ENCODE measurements at places on chromosomes 16 and 17.
A peak's percentile ranks its signal among the peaks of the same experiment; 100 is the strongest.

DNA sequence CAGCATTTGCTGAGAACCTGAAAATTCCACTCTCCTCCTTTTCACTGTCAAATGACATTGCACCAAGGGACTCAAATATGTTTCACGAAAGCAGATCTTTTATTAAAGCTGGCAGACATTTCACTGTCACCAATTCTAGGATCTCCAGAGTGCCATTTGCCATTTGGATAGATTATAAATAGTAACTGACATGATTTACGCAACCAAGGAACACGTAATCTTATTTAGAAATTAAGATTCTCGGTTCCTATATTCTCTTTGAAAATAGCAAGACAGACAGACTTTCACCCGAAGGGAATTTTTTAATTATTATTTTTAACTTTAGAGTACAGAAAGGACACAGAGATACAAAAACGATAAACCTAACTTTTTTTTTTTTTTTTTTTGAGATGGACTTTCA, 49.6 kb downstream of the ANKFY1 start:
- peak; percentile 78 for DNase-seq

DNA sequence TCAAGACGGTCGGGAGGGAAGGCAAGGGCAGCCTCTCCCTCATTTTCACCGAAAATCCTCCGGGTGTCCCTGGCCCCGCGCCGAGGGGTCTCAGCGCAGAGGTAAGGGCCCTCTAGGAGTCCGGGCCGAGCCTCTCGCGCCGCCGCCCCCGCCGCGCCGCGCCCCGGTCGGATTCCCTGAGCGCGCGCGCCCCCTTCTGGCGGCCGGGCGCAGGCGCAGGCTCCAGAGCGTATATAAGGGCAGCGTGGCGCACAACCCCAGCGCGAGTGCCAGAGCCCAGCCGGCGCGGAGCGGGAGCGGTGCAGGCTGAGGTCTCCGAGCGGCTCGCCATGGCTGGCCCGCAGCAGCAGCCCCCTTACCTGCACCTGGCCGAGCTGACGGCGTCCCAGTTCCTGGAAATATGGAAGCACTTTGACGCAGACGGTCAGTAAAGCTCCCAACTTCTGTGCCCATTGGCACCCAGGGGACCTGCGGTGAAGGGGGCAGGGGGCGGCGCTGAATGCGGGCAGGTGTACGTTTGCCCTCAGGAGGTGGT, at the start of gene CALB2:
TSS of gene CALB2 (plus strand) at position 260 of the 535 bp plus-strand sequence. CDS start at position 330, 70 bp downstream.
- peak; percentile 82 for DNase-seq

GRCh38 chr17:48030531-48030930, 7.1 kb downstream of the COPZ2 start:
- no peak for DNase-seq

- DNase-seq, result no peak
These were observed 31.3 kb downstream of the ZCCHC14 start for GRCh38 chr16:87461466-87461991.

DNA sequence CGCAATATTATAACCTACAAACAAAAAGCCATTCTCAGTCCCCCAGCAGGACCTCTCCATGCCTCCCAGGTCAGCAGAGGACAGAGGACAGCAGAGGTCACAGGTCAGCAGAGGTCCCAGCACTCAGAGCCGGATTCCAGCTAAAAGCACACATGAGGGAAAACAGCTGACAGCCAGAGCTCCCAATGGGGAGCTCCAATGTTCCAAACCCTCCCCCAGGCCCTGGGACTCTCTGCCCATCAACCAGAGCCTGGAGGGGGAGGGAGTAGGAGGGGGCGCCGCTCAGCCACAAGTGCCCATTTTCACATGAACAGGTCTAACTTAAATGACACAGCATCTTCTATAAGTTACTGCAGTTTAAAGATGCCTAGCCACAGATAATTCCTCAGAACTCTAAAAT, 77.5 kb downstream of the ANKRD11 start:
- no peak for DNase-seq

DNA sequence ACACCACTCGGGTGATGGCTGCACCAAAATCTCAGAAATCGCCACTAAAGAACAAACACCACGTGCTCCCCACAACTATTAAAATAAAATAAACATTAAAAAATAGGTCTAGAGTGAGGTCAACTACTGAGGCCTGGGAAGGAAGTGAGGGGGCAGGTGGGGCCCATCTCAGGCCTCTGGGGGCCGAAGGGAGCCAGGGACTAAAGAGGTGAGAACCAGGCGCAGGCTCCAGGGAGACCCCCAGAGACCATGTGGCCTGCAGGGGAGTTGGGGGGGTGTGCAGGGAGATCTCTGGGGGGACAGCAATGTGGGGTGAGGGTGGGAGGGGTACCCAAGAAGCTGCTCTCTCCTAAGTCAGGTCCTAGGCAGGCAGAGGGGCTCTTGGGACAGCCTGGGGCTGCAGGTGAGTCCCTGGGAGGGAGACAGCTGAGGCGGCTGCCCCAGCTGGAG, 111.3 kb upstream of the SMURF2 start:
- no peak for DNase-seq

- DNase-seq, result peak; percentile 90
These were observed 16.3 kb upstream of the AURKB start for GRCh38 chr17:8226536-8227237.

DNA sequence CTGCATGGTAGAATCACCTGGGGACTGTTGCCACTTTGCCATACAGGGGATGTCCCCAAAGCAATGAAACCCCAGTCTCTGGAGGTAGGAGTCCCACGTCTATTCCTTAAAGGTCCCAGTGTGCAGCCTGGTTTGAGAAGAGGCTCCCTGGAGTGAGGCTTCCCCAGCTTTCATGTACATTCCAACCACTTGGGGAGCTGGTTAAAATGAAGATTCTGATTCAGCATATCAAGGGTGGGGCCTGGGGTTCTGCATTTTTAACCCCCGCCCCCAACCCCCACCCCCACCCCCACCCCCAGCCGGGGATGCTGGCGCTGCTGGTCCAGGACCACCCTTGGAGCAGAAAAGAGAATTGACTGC, 241.2 kb downstream of the FOXL1 start:
- DNase-seq, result no peak

GRCh38 chr17:60641810-60642220, 35.8 kb upstream of the BCAS3 start:
- DNase-seq, result peak; percentile 87

GRCh38 chr16:88853325-88853941, 3.3 kb downstream of the GALNS start:
- peak; percentile 85 for DNase-seq

DNA sequence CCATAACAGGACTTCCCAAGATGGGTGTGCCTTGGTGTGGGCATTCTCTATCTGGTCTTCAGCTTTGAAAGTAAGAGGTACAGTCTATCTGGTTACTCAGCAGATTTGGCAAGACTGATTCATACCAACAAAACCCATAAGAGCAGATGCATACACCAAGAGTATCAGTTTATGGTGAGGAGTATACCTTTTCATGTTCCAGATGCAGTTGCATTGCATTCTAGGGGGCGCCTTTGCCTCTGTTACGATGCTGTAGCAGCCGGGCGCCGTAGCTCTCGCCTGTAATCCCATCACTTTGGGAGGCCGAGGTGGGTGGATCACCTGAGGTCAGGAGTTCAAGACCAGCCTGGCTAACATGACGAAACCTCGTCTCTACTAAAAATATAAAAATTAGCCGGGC, 31.1 kb upstream of the CARMIL2 start:
- DNase-seq, result no peak

GRCh38 chr16:29745121-29745852, 503 bp downstream of the C16orf54 start:
- DNase-seq, result peak; percentile 75

DNA sequence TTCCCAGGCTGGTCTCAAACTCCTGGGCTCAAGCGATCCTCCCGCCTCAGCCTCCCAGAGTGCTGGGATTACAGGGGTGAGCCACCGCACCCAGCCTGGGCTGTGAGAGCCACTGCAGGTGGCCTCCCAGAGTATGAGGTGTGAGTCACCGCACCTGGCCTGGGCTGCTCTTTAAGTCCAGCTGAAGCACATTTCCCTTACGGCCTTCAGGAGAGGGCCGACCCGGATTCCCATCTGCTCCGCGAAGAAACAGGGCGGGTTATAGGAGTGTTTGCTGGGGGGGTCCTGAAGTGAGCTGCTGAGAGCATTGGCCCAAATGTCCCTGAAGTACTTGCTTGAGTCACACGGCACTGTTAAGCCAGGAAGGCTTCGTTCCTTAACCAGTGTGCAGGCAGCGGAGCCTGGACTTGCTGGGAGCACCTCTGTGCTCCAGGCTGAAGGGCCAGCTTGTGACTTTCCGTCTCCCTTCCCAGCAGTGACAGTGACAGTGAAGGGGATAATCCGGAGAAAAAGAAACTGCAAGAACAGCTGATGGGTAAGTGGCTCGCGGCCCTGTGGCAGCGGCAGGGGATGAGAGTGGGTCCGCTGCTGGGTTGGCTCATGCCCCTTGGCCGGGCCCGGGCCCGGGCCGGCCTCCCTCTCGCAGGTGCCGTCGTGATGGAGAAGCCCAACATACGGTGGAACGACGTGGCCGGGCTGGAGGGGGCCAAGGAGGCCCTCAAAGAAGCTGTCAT, 7.2 kb downstream of the VPS4A start:
- DNase-seq, result no peak

DNA sequence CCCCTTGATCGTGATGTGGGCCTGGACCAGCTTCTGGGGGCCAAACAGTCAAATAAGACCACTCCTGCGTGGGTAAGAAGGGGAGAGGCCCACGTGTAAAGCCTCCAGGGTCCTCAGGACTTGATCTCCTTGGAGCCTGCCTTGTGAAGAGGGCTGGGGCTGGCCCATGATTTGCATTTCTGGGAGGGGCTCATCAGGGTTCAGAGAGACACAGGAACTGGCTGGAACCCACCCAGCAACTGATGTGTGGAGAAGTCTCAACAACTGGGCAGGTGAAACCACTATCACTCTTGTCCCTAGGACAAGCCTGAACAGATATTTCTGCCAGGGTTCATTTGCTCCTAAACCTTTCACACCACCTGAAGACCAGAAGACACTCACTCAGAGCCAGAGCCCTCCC, 214.7 kb downstream of the ZNF423 start:
- DNase-seq, result no peak

GRCh38 chr17:17060001-17060922, 18.0 kb downstream of the MPRIP start:
- no peak for DNase-seq

DNA sequence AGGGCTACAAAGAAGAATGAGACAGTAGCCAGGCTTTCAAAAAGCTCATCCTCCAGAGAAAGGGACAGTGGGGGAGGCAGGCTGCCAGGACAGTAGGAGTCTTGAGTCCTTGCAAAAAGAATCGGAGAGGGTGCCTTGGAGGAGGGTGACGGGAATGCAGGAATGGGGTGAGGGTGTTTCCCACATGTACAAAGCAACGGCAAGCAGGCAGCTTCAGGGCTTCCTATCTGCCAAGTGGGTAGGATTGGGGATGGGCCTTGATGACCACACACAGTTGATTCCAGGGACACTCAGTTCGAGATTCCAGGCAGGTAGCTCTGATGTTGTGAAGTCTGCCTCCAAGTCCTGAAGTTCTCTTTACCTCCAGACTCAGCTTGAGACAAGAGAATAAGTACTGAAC, 54.4 kb downstream of the C17orf67 start:
- no peak for DNase-seq

DNA sequence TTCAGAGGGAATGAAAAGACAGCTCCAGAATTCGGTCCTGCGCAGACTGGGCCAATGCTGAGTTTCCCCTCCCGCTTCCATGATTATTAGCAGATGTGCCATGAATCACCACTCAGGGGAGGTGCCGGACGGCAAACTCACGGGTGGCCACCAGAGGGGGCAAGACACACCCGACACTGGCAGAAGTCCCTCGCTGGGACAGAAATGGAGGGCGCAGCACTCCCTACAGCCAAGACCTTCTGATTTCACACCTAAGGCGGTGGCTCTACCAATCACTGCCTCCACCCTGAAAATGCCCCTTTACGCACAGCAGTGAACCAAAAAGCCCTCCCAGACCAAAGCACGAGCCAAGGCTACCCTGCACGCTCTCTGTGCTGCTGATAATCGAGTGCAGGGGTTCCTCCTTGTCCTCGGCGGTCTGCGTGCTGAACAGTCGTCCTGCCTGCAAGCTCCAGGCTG, 26.8 kb downstream of the TRAP1 start:
- DNase-seq, result peak; percentile 86

DNA sequence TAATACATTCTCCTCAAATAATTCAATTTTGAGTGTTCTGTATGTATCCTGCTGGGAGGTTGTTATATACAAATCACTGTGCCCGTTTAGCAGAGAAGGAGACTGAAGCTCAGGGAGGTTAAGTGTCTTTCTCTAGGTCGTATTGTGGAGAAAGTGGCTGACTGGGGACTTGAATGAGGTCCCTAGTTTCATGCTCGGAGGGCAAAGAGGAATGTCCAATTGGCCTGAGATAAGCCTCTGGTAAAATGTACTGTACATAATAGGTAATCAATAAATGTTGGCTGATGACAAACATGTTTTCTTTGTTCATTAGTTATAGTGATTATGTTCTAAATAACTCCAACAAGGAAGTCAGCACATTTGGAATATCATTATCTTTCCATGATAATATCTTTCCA, 442.6 kb downstream of the UTP18 start:
- no peak for DNase-seq

DNA sequence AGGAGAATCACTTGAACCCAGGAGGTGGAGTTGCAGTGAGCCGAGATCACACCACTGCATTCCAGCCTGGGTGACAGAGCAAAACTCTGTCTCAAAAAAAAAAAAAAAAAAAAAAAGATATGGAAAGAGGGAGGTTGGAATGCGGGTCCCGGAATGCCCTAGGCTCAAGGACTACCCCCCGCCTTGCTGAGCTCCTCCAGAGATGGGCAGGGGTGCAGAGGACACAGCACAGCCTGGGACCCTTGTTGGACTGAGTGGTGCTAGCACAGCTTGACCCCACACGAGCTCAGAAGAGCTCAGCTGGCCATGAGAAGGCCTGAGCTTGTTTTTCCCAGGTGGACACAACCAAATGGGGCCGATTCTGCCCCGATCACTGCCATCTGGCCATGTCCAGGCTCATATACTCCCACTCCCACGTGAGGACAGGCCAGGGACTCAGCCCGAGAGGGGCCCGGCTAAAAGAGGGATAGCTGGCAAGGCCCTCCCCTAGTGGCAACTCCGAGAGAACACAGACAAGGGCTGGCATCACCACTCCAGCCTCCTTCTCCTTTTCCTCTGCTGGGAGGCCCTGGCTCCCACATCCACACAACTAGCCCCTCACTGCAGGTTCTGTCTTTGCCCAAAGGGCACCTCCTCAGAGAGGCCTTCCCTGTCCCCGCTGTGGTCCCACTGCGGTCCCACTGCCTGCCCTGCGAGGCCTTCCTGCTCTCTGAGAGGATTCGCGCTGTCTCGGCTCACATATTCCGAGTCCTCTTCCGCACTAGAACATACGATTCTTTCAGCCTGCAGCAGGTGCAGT, 11.0 kb downstream of the SGCA start:
- DNase-seq, result no peak

DNA sequence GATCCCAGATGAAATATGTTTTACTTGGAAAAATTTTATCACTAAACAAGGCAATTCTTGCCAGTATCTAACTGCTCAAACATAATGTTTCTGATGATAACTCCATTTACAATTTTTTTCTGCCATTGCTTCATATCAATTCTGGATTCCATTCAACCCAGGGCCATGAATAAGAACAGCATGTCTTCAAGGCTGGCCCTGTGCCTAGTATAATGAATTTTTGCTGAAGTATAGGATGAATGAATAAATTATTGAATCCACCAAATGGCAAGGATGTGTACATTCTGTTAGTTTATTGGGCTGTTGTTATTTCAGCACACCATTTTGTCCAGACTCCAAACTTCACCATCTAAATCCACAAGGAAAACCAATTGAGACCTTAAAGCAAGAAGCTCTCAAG, 414.7 kb downstream of the HS3ST3B1 start:
- no peak for DNase-seq

- no peak for DNase-seq
These were observed 4.8 kb downstream of the ATP1B2 start for GRCh38 chr17:7655541-7655840.

- no peak for DNase-seq
These were observed 51.0 kb upstream of the FASN start for GRCh38 chr17:82148997-82149396.

- no peak for DNase-seq
These were observed 2.1 kb upstream of the ESRP2 start for GRCh38 chr16:68238029-68238345.

Measured in suppressor macrophage (primary cell).